T follicular helper cell (primary cell): ENCODE measurements at places on chromosomes 13 and 19.
A peak's percentile ranks its signal among the peaks of the same experiment; 100 is the strongest.

GRCh38 chr19:45152504-45153338, 8.1 kb downstream of the NKPD1 start:
- DNase-seq = peak; percentile 15

DNA sequence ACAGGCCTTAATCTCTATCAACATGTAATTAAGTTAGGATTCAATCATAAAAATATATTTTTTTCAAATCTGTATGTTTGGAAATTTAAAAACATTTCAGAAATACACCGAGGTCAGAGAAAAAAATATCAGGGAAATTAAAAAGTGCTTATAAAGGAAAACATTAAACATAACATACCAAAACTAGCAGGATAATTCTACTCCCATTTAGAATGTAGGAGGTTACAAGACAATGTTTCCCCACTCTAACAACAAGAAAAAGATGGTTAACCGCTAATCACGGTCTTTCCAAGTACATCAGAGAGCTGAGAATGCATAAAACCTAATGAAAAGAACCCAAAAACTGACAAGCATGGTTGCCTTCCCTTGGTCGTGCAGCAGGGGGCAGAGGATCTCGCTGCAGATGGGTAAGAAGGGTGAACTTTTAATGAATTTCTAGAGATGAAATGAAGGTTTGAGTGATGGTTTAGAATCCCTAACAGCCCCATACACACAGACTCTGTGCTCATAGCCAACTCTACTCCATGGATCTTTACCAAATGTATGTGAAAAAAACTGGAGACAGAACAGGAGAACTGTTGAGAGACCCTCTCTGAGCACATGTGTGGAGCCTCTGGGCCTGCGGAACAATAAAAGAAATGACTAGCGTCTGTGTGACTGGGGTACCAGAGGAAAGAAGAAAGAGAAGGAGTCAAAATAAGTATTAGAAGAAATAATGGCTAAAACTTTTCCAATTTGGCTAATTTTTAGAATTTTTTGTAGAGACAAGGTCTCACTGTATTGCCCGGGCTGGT, 51.3 kb upstream of the LSM14A start:
- peak; percentile 26 for DNase-seq

DNA sequence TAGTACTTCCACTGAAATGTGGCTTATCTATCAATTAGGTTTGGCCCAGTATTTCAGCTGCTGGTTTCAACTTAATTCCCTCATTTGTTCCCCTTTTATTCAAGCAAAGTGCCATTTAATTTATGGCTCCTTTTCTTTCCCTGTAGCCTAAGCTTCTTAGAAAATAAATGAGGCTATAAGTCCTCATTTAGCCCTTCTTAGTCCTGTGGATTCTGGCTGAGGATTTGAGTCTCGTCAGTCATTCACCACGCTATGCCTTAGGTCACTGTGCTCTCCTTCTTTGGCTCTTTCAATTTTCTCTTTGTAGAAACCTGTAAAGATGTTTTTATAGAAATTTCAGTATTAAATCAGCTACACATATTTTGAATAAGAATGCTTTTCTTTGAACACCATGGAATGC, 579.1 kb downstream of the GPC6 start:
- no peak for DNase-seq

DNA sequence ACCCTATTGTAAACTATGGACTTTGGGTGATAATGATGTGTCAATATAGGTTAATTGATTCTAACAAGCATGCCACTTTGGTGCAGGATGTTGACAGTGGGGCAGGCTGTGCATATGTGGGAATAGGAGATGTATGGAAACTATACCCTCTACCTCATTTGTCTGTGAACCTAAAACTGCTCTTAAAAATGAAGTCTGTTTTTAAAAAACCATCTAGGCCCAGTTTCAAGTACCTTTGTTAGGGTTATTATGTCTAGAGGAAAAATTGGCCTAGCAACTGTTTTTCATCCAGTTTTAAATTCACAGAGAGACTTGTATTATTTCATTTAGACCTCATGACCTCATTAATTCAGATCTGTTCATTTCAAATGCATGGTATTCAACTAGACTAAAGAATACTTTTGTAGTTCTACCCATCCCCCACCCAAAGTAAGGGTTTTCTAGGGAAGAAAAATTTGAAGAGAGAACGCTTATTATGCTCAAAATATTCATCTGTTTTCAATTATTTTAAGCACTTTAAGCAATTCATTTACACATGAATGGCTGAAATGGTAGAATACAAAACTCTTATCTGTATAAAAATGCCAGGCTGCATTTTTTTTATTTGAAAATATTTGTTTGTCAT, 1781.9 kb upstream of the MIR17HG start:
- no peak for DNase-seq

GRCh38 chr13:80382576-80382975, 41.6 kb upstream of the SPRY2 start:
- no peak for DNase-seq

DNA sequence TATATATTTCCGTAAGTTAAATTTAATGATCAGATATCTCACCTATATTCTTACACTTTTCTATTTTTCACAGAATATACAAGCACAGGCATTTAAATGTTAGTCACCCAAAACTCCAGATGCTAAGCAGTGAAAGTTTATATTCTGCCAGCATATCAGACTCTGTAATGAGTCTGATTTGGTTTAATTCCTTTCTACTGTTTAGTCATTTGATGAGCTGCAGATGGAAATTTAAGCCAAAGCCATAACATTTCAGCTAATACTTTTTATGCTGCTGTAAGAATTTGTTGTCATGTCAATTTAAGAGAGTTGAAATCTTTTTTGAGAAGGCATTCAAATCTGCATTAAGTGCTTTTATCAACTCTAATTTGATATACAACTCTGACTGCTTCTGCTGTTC, 8.0 kb downstream of the FRY start:
- no peak for DNase-seq
